ENCODE measurements at places on chromosomes 6 and 20.

- peak; percentile 51 for DNase-seq
These were observed 1.7 kb downstream of the NUDT3 start for GRCh38 chr6:34390531-34391472.

- DNase-seq, result no peak
These were observed 527.8 kb upstream of the RNF217 start for GRCh38 chr6:124434421-124434820.

DNA sequence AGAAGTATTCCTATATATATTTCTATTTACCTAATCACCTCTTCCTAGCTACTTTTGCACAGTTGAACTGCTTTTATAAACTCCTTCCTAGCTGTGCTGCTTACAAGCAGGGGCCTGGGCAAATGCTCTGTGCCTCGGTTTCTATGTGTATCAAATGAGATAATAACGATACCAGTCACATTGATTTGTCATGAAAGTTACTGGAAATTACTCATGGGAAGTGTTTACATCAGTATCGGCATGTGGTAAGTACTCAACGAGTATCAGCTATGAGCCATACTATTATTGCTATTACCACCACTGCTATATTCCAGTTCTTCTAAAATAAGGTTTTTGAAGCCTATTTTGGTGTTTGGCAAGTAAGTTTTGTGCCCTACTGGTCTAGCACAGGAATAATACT, 4.9 kb downstream of the LAMA4 start:
- DNase-seq, result no peak

DNA sequence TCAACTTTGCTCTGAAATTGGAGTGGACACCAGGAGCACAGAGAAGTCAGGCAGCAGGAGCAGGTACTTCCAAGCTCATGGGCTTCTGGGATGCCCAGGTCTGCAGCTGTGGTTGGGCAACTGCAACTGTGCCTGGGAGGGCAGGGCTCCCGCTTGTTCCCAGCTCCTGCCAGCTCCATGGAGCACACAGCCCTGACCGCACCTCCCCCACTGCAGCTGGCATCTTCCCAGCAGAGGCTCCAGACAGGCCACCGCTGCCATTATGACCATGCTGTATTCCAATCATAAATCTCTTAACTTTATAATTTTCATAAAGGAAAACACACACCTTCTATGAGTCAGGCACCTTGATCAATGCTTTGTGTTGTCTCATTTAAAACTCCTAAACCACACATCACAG, 36.9 kb downstream of the STK38 start:
- DNase-seq, result no peak

GRCh38 chr6:88120635-88121034, 45.5 kb downstream of the CNR1 start:
- no peak for DNase-seq

DNA sequence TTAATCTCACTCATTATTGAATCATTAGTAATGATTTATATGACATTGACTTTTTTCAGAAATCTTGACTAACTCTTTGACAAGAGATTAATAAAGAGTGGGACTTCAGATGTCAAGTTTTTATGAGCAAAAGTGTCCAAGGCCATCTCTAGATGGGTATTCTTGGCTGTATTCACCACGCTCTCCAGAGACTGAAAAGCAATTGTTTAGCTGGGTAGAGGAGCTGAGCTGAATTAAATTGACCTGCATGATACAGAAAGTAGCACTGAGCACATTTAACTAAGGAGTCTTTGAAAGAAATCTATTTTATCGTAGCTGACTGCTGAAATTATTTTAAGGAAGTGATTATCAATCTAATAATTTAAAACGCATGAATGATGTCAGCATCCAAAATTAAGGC, 89.4 kb downstream of the LINC00237 start:
- no peak for DNase-seq

DNA sequence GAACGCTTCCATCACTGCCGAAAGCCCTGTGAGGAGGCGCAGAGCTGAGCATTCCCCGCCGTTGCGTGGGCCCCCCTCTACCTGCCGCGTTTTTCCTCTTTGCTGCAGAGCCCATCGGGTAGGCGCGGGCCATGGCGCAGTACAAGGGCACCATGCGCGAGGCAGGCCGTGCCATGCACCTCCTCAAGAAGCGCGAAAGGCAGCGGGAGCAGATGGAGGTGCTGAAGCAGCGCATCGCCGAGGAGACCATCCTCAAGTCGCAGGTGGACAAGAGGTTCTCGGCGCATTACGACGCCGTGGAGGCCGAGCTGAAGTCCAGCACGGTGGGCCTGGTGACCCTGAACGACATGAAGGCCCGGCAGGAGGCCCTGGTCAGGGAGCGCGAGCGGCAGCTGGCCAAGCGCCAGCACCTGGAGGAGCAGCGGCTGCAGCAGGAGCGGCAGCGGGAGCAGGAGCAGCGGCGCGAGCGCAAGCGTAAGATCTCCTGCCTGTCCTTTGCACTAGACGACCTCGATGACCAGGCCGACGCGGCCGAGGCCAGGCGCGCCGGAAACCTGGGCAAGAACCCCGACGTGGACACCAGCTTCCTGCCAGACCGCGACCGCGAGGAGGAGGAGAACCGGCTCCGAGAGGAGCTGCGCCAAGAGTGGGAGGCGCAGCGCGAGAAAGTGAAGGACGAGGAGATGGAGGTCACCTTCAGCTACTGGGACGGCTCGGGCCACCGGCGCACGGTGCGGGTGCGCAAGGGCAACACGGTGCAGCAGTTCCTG, 693 bp downstream of the FAM50B start:
- no peak for DNase-seq

GRCh38 chr6:120378582-120379220, 955.6 kb downstream of the TBC1D32 start:
- no peak for DNase-seq

DNA sequence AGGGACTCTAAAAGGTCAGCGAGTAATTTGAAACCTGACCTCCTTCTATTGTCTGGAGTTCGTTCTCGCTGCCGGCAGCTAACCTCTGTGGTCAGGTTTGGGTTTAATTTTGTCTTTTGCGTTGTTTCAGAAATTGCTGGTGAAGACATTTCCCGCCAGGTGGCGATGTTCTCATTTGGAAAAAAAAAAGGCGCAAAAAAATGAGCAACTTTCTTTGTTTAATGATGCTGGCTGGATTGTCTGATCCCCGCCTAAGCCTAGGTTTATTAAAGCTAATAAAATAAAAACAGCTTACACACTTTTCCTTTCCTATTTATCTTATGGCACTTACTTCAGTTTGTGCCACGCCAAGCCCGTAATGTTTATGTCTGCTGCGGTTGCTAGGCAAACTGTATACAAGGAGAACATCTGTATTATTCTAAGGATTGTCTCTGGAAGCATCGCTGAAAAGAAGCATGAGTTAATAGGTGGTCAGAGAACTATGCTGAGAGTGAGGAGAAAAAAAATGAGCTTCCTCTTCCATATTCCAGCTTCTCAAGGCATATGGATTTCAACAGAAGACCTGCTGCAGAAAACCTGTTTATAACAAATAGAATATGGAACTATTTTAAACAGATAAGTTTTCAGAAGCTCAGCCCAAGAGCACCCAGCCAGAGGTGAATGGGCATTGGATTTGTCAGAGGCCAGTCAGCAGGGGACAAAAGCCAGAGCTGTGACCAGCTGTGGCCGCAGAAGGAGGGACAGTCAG, 205.7 kb downstream of the DOK5 start:
- peak; percentile 52 for DNase-seq

DNA sequence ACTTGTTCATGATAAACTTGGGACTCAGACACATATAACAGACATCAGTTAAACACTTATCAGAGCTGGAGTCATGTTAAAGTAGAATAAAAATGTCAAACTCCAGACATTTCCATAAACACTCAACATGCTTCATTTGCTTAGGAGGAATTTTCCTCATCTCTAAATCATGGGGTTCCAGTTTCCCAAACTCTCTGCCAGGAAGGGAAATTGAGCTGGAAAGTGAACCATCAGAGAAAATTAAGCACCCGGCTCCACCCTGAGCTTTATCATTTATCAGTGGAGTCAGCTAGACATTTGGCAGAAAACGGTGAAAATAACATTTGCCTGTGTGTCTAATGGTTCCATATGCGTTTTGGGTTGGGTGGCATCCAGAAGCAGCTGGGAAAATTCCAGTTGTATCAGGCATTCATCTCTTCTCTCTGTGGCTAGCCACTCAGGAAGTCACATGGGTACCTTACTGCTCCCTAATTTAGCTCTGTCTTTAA, 25.3 kb upstream of the ZNFX1 start:
- peak; percentile 72 for DNase-seq

DNA sequence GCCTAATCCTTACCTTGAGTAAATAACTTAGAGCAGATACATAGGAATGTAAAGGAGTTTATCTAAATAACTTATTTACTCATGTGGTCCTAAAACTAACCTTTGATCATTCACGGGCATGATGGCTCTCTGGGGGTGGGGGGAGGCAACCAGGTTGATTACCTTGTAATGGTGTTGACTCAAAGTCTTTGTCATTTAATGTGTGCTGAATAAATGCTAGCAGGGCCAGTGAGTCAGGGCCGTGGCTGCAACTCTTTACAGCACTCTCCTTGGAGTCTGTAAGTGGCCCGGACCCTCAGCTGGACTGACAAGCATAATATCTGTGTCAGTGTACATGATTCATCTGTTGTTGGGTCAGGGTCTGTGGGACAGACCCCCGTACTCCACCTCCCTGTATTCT, 203.0 kb downstream of the EPM2A start:
- no peak for DNase-seq

DNA sequence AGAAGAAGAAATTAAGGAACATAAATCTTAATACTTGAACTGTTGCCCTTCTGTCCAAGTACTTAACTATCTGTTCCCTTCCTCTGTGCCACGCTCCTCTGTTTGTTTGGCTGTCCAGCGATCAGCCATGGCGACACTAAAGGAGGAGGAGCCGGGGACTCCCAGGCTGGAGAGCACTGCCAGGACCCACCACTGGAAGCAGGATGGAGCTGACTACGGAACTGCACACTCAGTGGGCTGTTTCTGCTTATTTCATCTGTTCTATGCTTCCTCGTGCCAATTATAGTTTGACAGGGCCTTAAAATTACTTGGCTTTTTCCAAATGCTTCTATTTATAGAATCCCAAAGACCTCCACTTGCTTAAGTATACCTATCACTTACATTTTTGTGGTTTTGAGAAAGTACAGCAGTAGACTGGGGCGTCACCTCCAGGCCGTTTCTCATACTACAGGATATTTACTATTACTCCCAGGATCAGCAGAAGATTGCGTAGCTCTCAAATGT, 17.1 kb downstream of the IRF4 start:
- DNase-seq, result peak; percentile 46

DNA sequence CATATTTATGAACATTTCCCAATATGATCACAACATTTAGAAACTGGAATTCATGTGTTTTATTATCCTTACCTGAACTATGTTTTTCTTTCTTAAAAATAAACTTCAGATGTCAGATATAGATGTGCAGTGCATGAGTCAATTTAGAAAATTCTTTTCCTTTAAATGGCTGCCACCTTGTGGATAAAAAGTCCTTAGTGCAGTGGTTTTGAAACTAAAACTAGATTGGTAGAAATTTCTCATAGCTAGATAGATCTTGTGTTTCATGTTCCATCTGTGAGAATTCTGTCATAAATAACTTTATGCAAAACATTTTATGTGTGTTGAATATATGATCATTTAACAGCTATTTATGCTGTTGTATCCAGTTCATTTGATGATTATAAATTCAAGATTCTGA, 134.9 kb downstream of the KLHL32 start:
- DNase-seq, result peak; percentile 39

DNA sequence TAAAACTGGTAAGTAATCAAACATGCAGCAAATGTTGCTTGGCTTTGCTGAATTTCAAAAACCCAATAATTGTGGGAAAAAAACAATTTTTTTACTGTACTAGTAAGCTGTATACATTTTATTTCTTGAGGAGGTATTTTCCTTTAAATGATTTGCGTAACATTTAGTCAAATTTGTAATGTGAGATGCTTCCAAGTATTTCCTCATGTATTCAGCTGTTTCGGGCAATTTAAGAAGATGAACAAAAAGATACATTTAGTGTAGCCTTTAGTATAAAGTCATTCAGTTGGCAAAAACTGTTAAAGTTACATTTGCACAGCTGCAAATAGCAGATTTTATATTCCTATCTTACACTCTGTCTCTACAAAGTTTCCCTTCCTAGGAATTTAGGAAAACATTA, 186.1 kb upstream of the SCGN start:
- peak; percentile 71 for DNase-seq

GRCh38 chr20:53926428-53927028, 143.9 kb downstream of the BCAS1 start:
- DNase-seq, result peak; percentile 87

DNA sequence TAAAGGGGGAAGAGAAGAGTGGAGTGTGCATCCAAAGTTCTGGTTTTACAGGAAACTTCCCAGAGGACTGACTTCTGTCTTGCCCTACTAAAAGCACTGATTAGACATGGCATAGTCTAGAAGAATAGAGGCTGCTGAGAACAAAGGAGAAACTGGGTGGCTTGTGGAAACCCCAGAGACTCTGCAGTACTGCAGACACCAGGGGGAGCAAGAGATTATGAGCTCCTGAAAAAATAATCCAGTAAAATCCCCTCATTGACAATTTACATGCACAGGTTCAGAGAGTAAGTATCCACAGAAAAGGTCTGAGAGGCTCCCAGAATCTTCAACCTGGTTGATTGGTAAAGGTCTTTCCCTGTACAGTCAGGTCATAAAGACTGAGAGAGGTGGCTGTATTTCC, 48.7 kb upstream of the CLVS2 start:
- DNase-seq, result no peak
